ENCODE measurements at places on chromosomes 6 and 20. TPM values are rescaled to one million over a fixed set of nuclear protein-coding genes. Genes with fewer than 3 reads are reported as not detected.

Gene HCRTR2
- total RNA-seq, result not detected

Gene RRAGD
- 1.4 TPM for total RNA-seq

Gene ZGPAT
- total RNA-seq, result 11.8 TPM

Gene ZC2HC1B
- total RNA-seq, result not detected
